ENCODE measurements at places on chromosomes 16 and 17. TPM values are rescaled to one million over a fixed set of nuclear protein-coding genes. Genes with fewer than 3 reads are reported as not detected.

- H3K27ac ChIP-seq, result no peak overlapping the region
- DNase-seq, result peak; percentile 75
- no peak overlapping the region for H3K4me3 ChIP-seq
- peaks cover 12% of the 10 kb centered on the region for H3K4me1 ChIP-seq
- no peaks in the 10 kb centered on the region for H3K36me3 ChIP-seq
These were observed 68.6 kb downstream of the HAPSTR1 start for GRCh38 chr16:9159839-9160550.

DNA sequence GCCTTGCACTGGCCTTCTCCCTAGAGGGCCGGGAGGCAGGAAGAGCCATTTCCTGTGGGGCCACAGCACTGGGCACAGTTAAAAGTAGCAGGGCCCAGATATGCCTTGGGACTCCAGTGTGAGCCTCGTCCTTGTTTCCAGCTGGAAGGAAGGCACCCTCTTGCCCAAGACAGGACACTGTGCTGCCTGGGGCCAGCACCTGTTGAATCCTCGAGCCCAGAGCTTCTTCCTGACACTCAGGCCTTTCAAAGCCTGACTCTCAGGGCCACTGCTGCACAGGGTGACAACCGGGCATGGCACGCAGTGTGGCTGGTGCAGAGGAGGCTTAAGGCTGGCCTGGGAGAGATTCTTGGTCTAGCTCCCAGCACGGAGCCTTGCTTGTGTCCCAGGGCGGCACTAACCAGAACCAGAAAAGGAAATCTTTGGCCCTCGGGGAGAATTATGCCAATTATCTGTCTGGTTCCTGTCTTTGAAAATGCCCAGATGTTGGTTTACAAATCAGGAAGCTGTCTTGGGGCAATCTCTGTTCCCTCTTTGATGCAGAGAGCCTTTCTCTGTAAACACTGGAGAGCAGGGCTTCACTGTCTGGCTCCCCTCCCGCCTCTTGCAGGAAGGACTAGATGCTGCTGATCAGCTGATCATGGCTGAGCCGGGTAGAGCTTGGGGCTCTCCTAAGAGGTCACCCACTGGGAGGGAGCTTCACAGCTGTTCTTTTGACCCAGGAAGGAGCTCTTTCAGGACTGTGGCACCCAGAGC is 11.1 kb downstream of the LDHD start:
- H3K4me1 ChIP-seq, result peaks cover 36% of the 10 kb centered on the region
- H3K4me3 ChIP-seq, result no peak overlapping the region
- H3K27me3 ChIP-seq, result no peaks in the 10 kb centered on the region
- DNase-seq, result no peak
- no peak overlapping the region for H3K27ac ChIP-seq

GRCh38 chr17:34556384-34556783 is 23.0 kb upstream of the TMEM132E start:
- no peak for DNase-seq
- no peak overlapping the region for H3K4me3 ChIP-seq
- peaks cover 70% of the 10 kb centered on the region for H3K27me3 ChIP-seq

GRCh38 chr16:55964923-55965475 is 89.8 kb upstream of the CES5A start:
- H3K4me1 ChIP-seq, result no peaks in the 10 kb centered on the region
- H3K4me3 ChIP-seq, result no peak overlapping the region
- no peak for DNase-seq
- H3K36me3 ChIP-seq, result no peaks in the 10 kb centered on the region
- no peak overlapping the region for H3K27ac ChIP-seq

Gene GUCY2D
- 1.4 TPM for total RNA-seq

Gene MYLK3
- total RNA-seq, result 0.22 TPM

Gene CTRB2
- 10.0 TPM for total RNA-seq

Gene TMEM235
- total RNA-seq, result not detected

Gene SLC16A5
- 79.3 TPM for total RNA-seq

Gene PHOSPHO1
- 3.0 TPM for total RNA-seq

Gene NPIPB2
- 10.7 TPM for total RNA-seq

Gene PIMREG
- 57.0 TPM for total RNA-seq
